Kidney (tissue), 22 donors: ENCODE measurements at places on chromosomes 6 and 20. TPM values are rescaled to one million over a fixed set of nuclear protein-coding genes. Genes with fewer than 3 reads are reported as not detected.

The OR12D3 gene
- total RNA-seq, result not detected

The HSD17B8 gene
- 26.6 TPM for total RNA-seq

The PGC gene
- not detected for total RNA-seq

The POPDC3 gene
- not detected for total RNA-seq

The GRM1 gene
- total RNA-seq, result 0.19 TPM

The ADGRG6 gene
- total RNA-seq, result 32.8 TPM

The TREML2 gene
- total RNA-seq, result 0.41 TPM

DNA sequence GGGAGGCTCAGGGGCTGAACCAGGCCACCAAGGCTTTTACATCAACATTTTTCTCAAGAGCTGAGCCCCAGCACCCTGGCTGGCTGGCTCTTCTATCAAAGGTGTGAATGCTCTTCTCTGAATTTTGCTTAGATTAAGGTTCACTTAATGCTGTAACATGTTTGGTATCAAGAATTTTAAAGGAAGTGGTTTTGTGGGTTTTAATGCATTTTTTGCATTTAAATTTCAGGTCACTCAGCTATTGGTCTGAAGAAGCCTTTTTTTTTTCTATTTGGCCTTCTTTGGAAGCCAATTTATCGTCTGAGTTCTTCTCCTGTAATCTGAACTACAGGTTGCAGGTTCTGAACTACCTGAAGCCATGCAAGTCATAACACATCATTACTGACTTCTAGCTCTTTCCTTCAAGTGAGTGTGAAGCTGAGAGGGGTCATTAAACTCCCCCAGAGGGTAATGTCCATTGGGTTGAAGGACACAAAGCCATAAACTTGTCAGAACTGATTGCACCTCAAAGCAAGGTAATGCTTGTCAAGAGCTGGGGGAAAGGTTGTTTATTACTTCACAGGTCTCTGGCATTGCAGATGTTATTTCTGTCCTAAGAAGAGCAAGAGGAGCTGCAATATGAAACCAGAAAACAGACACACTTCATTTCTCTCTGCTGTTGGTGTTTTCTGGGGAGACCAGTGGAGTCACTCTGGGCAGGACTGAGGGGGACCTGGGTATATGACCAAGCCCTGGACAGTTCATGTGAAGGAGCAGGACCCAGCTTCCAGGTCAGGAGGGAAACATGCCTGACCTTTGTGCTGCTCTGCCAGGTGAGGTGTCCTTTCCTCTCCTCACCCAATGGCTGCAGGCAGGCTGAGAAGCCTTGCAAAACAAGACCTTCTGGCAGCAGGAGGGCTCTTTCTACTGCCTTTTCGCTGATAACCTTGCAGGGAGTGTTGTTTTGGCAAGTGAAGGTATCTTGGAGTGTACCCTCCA, 26.1 kb upstream of the NEDD9 start:
- H3K27ac ChIP-seq, result no peak overlapping the region
- no peak for DNase-seq
- H3K4me1 ChIP-seq, result peaks cover 18% of the 10 kb centered on the region
- no peaks in the 10 kb centered on the region for H3K36me3 ChIP-seq
- no peaks in the 10 kb centered on the region for H3K27me3 ChIP-seq

DNA sequence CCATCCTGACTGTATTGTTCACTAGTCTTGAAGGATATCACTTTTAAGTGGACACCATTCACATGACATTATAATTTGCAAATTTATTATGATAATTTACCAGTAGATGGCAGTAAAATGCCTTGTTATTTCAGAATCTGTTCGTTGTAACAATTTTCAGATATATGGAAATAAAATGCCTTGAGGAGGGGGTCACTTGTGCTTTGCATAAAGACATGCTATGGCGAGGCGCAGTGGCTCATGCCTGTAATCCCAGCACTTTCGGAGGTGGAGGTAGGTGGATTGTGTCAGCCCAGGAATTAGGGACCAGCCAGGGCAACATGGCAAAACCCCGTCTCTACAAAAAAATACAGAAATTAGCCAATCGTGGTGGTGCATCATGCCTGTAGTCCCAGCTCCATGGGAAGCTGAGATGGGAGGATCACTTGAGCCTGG, 9.0 kb upstream of the NCOA6 start:
- peak; percentile 31 for DNase-seq
- no peaks in the 10 kb centered on the region for H3K4me1 ChIP-seq
- no peaks in the 10 kb centered on the region for H3K36me3 ChIP-seq
- no peak overlapping the region for H3K27ac ChIP-seq

DNA sequence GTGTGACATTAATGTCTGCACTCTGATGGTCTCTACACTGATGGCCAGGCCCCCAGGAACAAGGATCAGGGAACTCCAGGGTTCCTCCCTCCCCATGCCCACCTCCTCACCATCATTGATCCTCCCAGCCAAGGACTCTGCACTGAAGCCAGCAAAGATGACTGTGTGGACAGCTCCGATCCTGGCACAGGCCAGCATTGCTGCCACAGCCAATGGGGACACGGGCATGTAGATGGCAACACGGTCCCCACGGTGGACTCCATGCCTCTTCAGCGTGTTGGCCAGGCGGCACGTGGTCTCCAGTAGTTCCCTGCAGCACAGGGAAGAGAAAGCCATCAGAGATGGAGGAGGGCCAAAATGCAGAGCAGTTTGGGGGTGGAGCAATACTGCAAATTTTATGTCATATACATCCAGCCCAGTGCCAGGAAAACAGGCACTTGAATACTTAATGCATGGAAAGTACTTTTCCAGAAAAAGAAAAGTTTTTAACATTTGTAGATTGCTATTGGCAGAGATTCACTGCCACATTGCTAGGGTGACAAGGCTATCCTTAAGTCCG, 27.2 kb downstream of the ACSS1 start:
- H3K27ac ChIP-seq, result no peak overlapping the region
- no peaks in the 10 kb centered on the region for H3K36me3 ChIP-seq
- H3K27me3 ChIP-seq, result no peaks in the 10 kb centered on the region
- H3K4me3 ChIP-seq, result no peak overlapping the region
- H3K4me1 ChIP-seq, result no peaks in the 10 kb centered on the region

DNA sequence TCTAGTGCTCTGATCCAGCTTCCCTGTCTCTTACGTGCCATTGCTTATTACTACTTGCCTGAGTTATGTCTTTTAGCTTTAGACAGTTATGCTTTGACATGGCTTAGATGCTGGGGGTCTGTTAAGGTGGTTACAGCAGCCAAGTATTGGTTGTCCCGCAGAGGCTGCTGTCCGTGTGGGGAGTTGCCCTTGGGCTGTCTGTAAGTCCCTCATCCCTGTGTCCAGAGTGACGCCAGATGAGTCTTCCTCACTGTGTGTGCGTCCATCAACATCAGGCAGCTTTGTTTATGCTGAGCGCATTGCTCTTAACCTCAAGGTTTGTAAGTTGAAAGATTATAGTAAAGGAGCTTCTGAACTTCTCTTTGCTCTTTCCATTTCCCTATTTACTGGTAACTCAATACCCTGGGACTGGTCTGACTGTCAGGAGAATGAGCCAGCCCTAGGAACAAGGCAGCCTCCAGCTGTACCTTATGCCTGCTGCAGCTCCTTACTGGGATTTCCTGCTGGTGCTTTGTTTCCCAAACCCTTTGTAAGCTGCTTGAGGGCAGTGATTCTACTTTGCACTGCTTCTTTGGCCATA, 7.2 kb downstream of the FAM120B start:
- no peak overlapping the region for H3K4me3 ChIP-seq
- H3K4me1 ChIP-seq, result peaks cover 3% of the 10 kb centered on the region
- no peak overlapping the region for H3K27ac ChIP-seq
- no peaks in the 10 kb centered on the region for H3K36me3 ChIP-seq
- no peaks in the 10 kb centered on the region for H3K27me3 ChIP-seq

- H3K27me3 ChIP-seq, result no peaks in the 10 kb centered on the region
- no peak for DNase-seq
- H3K4me3 ChIP-seq, result no peak overlapping the region
- no peak overlapping the region for H3K27ac ChIP-seq
Observed at GRCh38 chr6:74181471-74181870, 485.5 kb downstream of the CD109 start.

GRCh38 chr6:168529214-168529613, 88.2 kb downstream of the SMOC2 start:
- DNase-seq, result no peak
- H3K36me3 ChIP-seq, result no peaks in the 10 kb centered on the region
- no peaks in the 10 kb centered on the region for H3K27me3 ChIP-seq
- no peak overlapping the region for H3K27ac ChIP-seq
- H3K4me1 ChIP-seq, result no peaks in the 10 kb centered on the region

- peak within 1 kb of the TSS; percentile 28 for H3K27ac ChIP-seq
- DNase-seq, result peak; percentile 96
- H3K4me1 ChIP-seq, result peaks cover 6% of the 10 kb centered on the region
- no peaks in the 10 kb centered on the region for H3K27me3 ChIP-seq
Observed at GRCh38 chr6:43075670-43076463, at the start of gene PTK7. PTK7 (plus strand) TSS chr6:43076314; CDS start chr6:43076489, 175 bp downstream.
